ENCODE measurements at places on chromosomes 5 and 9.

GRCh38 chr5:157354800-157355199, 88.9 kb downstream of the CYFIP2 start:
- DNase-seq, result no peak

DNA sequence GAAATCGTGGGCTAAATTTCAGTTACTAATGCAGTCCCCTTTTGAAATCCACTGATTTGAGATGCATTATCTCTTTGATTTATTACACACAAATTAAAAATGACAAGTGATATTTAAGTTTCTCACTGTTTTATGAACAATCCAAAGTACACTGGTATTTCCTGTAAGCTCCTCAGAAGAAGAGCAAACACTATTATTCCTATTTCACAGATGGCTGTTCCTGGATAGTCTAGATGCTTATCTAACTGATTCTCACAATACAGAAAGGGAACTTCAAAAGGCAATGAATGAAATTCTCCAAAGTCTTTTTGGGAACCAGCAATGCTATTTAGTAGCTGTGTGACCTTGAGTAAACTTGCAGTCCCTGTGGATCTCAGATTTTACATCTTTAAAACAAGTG, 404.7 kb upstream of the DAB2 start:
- DNase-seq, result no peak

DNA sequence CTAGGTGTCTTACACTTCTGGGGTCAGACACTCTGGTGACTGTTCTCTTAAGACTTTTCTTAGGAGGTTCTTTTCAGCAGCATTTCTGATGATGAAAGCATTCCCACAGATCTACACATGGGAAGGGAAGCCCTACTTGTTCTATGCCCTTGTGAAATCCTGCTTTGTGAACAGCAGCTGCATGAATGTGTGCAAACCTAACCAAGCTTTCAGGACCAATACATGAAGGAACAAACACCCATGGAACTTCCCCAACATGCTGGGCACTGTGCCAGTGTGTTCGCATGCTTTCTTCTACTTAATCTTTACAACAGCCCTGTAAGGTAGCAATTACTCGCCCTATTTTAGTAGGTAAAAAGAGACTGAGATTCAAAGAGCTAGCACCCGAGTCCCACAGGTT, 439.9 kb upstream of the KLF4 start:
- peak; percentile 69 for DNase-seq

DNA sequence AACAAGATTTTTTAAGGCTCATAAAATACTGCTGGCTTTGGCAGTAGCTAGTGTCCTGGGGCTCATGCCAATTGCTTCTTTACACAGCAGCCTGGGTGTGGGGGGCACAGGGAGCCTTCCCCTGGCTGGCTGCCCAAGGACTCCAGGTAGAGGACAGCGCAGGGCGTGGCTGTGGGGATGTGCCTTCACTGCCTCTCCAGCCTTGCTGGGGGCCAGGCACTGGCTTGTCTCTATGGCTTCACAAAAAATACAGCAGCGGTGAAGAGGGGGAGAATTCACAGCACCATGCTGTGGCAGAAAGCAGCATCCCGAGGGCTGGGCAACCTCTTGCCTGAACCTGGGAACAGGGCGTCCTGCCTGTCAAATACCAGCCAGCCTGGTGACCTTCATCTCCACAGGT, 57.4 kb downstream of the DAP start:
- DNase-seq, result no peak

DNA sequence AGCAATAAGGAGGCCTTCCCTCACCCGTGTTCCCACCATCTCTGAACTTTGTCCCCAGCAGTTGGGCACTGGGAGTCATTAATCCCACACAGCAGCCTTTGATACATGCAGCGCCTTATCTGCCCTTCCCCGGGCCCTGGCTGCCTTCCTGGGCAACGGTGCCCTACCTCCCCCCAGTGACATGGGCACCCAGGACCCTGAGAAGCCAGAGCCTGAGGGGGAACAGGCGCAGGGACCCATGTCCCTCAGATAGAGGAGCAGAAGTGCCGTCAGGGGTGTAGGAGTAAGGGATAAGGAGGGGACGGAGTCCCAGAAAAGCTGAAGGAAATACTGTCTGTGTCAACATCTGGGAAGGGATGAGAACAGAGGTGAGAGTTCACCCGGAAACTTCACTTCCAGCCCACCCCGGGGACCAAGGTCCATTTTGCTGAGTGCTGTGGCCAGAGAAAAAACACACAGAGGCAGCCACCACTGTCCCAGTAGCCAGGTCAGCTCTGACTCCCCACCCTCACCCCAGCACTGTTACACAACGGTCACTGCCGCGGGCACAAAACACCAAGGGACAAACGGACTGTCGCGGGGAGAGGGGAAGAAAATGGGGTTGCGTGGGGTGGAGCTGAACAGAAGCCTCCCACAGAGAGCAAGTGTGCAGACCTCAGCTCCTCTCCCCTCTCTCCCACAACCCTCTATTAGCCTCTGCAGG, 3.8 kb downstream of the PCDH1 start:
- DNase-seq, result peak; percentile 66

- DNase-seq, result no peak
Observed at GRCh38 chr5:81286059-81286617, 15.2 kb upstream of the ZCCHC9 start.

Data from upper lobe of right lung (tissue), 1 donor.